ENCODE measurements at places on chromosomes 5 and 9.
A peak's percentile ranks its signal among the peaks of the same experiment; 100 is the strongest.

- no peak for DNase-seq
Observed at GRCh38 chr5:138901716-138902115, 26.6 kb upstream of the LRRTM2 start.

GRCh38 chr5:172860520-172861443, 26.7 kb downstream of the ERGIC1 start:
- DNase-seq = no peak

DNA sequence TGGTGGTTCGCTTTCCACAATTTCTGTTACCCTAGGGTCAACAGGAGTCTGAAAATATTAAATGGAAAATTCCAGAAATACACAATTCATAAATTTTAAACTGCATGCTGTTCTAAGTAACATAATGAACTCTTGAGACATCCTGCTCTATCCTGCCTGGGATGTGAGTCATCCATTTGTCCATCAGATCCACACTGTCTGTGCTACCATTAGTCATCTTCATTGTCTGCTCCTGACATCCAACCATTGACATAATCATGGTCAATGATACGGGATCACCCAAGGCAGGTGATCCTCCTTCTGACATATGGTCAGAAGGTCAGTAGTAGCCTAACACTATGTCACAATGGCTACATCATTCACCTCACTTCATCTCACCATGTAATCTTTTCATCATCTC, 276.7 kb upstream of the KIF2A start:
- no peak for DNase-seq

DNA sequence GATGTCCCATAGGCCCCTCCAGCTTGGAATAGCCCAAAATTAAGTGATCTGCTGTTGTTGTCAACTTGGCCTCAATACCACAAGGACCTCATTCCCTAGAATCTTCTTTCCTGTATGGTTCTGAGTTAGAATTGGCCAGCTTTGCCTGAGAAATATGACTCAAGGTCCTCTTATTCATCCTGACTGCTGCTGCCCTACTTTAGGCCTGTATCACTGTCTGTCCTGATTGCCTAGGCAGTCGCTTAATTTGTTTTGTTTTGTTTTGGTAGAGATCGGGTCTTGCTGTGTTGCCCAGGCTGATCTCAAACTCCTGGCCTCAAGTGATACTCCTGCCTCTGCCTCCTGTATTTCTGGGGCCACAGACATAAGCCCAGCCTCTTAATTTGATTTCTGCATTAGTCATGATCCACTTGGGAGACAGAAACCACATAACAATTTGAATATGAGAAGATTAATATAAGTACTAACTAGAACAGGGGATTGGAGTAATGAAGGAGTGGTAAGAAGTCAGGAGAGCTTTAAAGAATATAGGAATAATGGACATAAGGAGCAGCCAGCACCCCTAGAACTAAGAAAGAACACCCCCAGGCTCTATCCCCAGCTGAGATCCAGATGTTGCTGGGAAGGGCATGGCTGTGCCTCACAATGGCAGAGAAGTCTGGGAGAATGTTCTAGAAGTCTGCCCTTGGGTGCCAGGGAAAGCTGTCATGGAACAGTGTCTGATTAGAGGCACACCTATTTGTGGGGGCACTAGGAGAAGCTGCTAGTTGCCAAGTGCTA, 4.6 kb downstream of the TEX53 start:
- no peak for DNase-seq

DNA sequence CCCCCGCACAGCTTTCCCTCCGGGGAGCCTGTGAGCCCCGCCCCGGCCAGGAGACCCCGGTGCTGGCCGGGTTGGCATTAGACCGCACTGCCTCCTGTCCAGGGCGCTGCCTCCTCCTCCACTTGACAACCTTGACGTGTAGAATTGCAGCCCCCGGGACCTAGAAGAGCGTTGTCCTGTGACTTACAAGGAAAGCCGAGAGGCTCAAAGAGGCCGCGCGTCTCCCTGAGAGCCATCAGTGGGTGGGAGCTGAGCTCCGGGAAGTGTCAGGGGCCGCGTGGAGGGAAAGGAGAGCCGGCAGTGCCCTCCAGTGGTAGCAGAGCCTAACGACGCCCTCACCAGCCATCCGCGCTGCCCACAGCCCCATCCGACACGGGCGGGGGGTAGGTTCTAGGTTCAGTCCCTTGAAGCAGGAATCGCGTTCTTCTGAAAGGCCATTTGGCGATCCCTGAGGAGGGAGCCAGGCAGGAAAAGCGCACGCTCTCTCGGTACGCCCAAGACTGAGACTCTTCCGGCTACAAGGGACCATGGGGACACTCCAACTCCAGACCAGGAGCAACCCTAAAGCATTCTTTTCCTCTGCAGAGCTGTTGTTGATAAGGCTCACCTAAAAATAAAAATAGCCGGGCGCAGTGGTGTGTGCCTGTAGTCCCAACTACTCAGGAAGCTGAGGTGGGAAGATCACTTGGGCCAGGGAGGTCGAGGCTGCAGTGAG, 40.6 kb upstream of the SAP30L start:
- peak; percentile 76 for DNase-seq

- DNase-seq = no peak
Observed at GRCh38 chr9:69180670-69181069, 6.6 kb downstream of the TJP2 start.

DNA sequence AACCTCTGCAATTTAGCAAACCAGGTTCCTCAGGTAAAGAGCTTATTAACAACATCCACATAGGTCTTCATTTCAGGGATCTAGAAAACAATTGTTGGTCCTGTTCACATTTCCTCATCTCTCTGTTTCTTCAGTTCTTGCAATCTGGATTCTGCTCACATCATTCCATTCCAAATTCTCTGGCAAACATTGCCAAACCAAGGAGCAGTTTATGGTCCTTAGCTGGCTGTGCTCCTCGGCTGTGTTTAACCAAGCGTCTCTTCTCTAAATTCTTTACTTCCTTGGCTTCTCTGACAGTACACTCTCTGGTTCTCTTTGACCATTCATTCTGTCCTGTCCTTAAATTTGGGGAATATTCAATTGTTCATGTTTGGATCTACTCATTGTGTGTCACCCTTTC, 65.8 kb upstream of the RANBP3L start:
- no peak for DNase-seq

- no peak for DNase-seq
Observed at GRCh38 chr9:132238026-132238972, 76.4 kb downstream of the NTNG2 start.

- DNase-seq = no peak
Observed at GRCh38 chr5:120873083-120873482, 409.0 kb downstream of the PRR16 start.

DNA sequence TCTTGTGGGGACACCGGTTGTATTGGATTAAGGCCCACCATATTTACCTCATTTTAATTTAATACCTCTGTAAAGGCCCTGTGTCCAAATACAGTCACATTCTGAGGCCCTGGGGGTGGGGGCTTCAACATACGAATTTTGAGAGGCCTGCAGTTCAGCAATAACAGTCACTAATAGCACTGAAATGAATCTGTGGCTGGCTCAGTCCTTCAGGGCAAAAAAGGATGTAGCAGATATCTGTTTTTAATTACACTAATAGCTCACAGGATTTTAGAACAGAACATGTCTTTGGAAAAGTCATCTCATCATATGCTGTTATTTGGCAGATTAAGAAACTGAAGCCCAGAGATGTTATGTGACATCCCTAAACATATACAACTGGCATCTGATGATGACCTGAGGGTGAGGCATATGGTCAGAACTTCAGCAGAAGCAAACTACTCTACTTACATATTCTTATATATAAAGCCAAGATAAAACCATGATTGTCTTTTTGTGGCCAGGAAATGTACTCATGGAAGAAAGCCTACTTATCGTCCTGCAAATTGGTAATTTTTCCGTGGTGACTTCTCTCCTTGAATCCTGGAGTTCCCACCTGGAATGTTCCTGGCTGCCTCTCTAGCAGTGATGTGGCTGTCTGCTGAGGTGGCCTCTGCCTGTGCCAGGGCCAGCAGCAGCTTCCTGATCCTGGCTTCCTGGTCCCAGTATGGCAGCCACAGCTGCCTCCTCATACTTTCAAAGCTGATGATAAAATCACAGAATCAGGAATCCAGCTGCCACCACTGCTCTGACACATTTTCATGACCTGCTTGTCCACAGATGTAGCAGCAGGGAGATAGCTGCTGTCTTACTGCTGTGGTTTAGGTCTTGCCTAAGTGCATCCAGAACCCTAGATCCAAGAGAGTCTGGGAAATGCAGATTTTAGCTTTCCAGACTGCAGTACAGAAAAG, 72.1 kb upstream of the ANKRD55 start:
- no peak for DNase-seq

- no peak for DNase-seq
Observed at GRCh38 chr9:110895147-110895905, 142.9 kb downstream of the LPAR1 start.

DNA sequence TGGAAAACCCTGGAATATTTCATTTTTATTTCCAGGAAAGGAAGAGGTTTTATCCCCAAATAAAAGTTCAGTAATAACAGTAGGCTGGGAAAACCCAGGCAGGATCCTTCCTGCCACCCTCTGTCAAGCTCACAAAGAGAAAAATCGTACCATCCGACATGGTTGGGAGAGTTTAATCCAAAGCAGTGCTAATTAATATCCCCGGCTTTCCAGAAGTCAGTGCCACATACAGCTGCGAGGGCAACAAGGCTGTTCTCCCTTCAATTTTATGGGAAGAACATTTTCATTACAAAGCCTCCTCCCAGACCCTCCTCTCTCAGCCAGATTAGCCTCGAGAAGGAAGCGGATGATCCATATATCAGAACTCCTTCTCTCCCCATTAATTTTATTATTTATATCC, 95.5 kb downstream of the PAX5 start:
- no peak for DNase-seq

DNA sequence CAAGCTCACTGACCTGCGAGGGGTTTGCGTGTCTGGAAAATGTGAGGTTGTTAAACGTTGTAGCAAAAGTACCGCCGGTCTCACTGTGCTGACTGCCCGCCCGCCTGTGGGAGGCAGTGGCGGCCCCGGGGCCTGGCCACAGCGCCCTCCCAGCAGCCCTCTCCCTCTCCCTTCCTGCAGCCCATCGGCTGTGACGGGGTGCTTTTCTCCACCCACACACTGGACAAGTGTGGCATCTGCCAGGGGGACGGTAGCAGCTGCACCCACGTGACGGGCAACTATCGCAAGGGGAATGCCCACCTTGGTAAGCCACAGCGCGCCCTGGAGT, 6.2 kb downstream of the ADAMTSL2 start:
- no peak for DNase-seq

DNA sequence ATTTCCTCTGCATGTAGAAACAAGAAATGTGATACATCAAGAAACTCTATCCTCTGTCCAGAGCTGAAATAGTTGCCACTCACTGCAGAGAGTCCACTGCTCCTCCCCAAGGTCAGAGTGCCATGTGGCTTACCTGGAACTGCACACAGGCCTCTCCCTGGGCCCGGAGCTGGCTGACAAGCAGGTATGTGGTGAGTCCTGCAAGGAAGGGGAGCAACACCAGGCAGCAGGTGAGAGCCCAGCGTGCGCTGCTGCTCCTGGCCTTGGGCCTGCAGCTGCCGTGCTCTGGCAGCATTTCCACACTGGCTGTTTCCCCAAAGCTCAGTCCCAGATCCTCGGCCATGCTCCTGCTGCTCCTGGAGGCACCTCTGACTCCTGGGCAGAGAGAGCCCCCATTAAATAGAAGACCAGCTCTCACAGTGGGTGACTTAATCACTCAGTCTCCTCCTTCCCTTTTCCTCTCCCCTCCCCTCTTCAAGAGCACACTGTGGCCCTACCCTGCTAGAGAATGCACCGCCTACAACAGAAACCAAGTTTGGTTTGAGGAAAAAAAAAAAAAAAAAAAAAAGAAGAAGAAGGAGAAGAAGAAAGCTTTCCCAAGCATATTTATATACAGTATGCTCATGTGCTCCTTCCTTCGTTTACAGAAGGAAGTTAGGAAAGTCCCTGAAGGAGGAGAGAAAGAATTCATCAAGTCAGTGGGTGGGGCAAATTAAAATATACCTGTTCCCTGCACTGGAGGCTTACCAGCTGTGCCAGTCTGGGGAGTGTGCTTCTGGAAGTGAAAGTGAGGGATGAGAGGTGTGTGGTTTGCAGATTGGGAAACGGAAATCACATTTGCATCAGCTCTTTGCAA, at the start of gene TNFSF15:
TNFSF15 (minus strand) TSS at position 370 of the 856 bp plus-strand sequence; CDS start at position 343, 27 bp downstream.
- peak; percentile 62 for DNase-seq

- DNase-seq = no peak
Observed at GRCh38 chr9:21030389-21031035, 928 bp downstream of the HACD4 start.
